Activated T-helper 1 cell treated with Interleukin-2 at 50 U/mL for 16 hours (primary cell): ENCODE measurements at places on chromosomes 3 and 15.

- no peak for DNase-seq
These were observed at the start of gene ACSBG1 for GRCh38 chr15:78234515-78235040. ACSBG1 (minus strand) TSS chr15:78234565; CDS start chr15:78234501, 64 bp downstream.

DNA sequence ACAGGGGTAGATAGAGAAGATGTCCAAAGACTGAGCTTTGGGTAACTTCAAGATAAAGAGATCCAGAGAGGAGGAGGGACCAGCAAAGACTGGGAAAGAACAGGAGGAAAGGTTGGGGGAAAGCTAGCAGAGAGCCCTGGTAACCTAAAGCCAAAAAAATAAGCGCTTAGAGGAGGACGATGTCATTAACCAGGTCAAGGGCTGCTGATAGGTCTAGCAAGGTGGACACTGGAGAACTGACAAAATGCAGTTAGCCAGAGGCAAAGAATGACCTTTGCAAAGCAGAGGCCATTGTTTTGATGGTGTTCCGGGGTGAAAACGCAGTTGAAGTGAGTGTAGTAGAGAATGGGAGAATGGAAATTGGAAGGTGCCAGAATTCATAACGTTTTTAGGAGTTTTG, 39.7 kb downstream of the FAM43A start:
- DNase-seq: no peak

DNA sequence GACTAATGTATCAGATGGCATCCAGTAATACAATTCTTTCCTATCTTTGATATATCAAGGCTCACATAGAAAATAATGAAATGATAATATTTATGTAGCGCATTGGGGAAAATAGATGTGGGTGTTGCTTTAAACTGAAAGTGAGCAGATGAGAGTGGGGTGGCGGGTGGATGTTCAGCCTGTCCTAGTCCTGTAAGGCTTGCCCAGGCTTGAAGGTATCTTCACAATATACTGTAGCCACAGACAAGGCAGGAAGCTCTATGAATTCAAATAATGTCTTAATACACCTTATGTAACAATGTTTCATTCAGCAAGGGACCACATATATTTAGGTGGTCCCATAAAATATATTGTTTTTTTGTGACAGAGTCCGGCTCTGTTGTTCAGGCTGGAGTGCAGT, 334.9 kb upstream of the NAALADL2 start:
- no peak for DNase-seq

- DNase-seq: no peak
These were observed 27.9 kb downstream of the TP53BP1 start for GRCh38 chr15:43465100-43465499.

DNA sequence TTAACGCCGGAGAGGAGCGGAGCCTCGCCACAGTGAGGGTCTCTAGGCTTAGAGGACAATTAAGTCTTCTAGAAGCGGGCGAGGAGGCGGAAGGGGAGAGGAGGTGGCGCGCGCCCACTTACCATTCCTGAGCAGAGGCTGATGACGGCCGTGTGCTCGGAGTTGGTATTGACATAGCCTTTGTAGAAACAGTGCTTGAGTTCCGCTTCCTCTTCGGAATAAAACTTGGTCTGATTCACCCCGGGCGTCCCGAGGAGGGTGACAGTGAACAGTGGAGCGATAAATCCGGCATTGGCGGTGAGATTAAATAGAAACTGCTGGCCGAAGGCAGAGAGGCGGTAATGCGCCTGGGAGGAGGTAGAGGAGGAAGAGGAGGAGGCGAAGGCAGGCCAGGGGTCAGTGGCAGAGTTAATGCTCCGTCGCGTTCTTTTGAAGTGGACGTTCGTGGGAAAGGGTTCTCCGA, 1.3 kb downstream of the ADAMTS9 start:
- DNase-seq: no peak

GRCh38 chr3:129413687-129414506, 14.5 kb downstream of the EFCAB12 start:
- DNase-seq: no peak
